Activated naive CD4-positive, alpha-beta T cell treated with anti-CD3 and anti-CD28 coated beads, Interleukin-2, amount 10 ng/mL, durations not matched to agents 7 days and 5 days (primary cell): ENCODE measurements at places on chromosomes 3 and 15.

- no peak for DNase-seq
Observed at GRCh38 chr15:77033417-77033728, 37.5 kb downstream of the TSPAN3 start.

GRCh38 chr15:60682115-60682514 is 203.2 kb upstream of the ICE2 start:
- DNase-seq, result no peak

GRCh38 chr3:129560911-129561594 is 18.1 kb downstream of the H1-8 start:
- no peak for DNase-seq

GRCh38 chr3:125129512-125129997 is 73.8 kb upstream of the HEG1 start:
- DNase-seq, result no peak

- DNase-seq, result no peak
Observed at GRCh38 chr3:37487785-37488184, 313.4 kb upstream of the LRRFIP2 start.

GRCh38 chr15:42070976-42071350 is 23.4 kb downstream of the PLA2G4D start:
- no peak for DNase-seq

GRCh38 chr3:113304856-113305540 is 93.6 kb downstream of the BOC start:
- no peak for DNase-seq

DNA sequence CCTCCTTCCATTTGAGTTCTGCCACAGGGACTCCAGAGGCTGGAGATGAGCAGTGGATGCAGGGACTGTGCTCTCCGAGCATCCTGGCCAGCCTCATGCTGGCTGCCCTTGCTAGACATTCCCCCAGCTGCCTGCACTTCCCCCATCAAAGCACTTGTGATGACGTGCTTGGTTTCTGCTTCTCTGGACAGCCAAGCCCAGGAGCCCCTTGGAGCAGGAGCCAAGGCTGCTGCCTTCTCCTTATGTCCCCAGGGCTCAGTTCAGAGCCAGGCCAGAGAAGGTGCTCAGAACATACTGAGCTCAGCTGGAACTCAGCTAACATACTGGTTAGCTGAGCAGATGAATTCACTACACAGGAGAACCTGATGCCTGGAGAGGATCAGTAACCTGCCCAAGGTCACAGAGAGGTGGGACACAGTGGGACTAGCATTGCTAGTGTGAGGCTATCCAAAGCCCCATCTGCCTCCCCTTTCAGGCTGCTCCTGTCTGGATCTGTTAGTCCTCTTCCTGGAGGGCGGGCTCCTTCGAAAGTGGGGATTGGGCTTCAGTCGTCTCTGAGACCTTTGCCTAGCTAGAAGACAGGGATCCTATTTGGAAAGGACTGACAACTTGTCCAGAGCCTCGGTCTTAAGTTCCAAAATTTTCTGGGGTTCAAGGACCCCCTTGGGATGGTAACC is 4.3 kb downstream of the PCBP4 start:
- no peak for DNase-seq
